ENCODE measurements at places on chromosomes 7 and 10. TPM values are rescaled to one million over a fixed set of nuclear protein-coding genes. Genes with fewer than 3 reads are reported as not detected.

MMD2 gene
- total RNA-seq: not detected

ECD gene
- total RNA-seq: 43.5 TPM

TRIM50 gene
- not detected for total RNA-seq

STK31 gene
- total RNA-seq: 0.22 TPM

SH2D4B gene
- not detected for total RNA-seq

IDI2 gene
- total RNA-seq: not detected

KCND2 gene
- not detected for total RNA-seq

GRM3 gene
- total RNA-seq: not detected

Measured in articular chondrocyte of knee joint (primary cell).